ENCODE measurements at places on chromosomes 3 and 15.

GRCh38 chr15:28783873-28784272 lies 64.6 kb downstream of the GOLGA6L7 start:
- DNase-seq: no peak

DNA sequence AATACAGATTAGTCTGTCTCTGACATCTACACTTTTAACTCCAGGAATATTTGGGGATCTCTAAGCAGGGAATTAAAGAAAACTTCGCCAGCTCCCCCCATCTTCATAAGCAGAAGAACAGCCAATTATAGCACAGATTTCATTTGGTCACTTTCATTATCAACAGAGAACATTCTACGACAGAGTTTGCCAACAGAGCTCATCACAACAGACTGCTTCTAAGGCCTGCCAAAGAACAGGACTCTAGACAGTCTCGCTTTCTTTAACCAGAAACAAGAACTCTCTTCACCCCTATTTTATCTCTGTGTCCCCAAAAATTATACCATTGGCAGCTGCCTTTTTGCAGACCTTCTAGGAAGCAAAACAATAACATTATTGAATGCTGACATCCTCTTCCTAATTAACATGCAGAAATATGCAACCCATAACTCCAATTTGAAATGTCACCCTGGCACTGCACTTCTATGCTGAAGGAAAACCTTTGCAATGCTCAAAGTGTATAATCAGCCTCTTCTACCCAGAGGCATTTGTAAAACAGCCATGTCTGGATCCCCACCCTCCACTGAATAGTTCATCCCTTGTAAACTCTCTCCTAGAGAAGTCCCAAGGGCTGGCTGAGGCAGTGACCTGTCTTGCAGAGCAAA lies 552.8 kb downstream of the MAGI1 start:
- DNase-seq: no peak

DNA sequence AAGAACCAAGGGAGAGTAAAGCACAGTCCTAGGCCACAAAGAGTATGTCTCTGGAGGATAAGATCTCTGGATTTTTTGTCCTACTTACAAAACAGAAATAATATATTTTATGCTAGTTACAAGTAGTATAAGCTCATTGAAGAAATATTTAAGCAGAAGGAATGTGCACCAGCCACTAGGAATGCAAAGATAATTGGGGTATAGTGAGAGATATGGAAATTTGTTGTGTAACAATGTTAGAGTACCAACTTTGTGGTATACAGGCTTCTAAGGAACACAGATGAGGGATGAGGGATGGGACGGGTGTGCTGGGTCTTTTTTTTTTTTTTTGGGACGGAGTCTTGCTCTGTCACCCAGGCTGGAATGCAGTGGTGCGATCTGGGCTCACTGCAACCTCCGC lies 26.5 kb downstream of the AKAP13 start:
- DNase-seq: peak; percentile 59

DNA sequence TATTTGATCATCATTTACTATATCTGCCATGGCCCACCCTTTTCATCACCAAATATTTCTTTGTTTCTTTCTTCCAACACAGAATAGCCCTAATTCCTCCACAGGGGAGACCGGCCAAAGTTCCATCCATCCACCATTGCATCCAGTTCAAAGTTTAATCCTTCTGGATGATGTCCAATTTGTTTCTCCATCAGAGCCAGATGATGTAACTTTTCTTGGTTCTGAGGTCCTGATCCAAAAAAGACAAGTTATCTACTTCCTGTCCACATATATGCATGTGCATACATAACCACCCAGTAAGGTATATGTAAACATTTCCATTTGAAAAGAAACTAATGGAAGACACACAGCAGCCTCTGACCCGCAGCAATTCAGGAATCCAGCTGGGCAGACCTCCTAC lies 237.3 kb downstream of the SHOX2 start:
- no peak for DNase-seq

DNA sequence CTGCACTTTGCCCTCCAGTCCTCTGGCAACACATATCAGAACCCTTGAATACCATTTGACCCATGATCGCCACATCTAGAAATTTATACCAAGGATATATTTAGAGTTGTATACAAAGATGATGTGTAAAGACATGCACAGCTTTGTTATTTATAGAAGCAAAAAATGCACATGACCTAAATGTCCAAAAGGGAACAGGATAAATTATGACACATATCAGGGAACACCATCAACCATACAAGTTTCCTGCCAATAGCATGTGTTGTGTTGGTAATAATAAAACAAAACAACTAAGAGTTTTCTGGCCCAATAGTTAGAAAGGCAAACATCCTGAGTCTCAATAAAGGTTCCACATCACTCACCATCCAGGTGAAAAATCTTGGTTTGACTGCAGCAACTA lies 51.5 kb downstream of the AAGAB start:
- DNase-seq: no peak

DNA sequence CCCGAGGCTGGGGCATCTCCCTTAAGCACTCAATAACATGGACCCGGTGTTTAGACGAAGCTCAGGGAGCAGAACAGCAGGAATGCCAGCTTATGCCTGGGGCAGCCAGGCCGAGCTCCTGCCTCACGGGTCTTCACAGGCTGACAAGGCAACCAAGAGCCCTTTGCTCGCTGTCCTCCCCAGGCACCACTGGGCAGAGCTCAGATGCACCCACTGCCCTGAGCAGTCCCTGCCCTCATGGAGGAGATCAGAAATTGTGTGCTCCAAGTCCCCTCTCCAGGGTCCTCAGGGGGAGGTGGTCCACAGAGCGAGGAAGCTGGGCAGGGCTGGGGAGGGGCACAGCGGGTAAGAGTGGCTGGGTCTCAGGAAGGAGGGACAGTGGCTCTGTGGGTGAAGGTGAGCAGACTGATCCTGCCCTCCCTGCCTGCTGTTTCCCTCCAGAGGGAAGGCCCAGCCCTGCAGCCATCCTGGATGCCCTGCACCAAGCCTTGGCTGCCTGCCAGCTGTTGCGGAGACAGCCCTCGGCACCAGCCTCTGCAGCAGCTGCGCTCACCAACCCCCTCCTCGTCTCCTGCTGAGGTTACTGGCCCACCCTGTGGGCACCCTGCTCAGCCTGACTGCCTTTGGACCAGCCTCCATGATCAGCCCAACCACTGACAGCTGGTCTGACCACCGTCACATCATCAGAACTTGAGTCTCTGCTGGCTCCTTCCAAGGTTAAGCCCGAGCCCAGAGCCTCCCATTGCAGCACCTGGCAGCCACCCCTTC lies 21.1 kb upstream of the GP9 start:
- DNase-seq: no peak

DNA sequence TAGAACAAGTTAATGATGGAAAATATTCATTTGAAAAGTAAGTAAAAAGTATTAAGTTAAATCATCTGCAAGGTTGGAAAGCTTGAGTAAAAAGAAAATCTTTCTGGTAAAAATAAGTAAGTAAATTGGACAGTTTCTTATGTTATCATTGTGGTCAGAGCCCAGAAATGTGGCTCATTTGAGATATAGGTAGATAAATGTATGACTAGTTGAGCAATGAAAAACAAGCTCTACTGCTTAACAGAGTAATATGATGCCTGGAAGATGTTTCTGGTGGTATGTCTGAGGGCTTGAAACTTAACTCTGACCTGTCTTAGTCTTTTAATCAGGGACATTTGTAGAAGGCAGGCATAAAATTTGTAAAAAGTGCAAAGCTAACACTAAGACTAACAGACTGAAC lies 444.0 kb downstream of the MFSD1 start:
- peak; percentile 58 for DNase-seq

DNA sequence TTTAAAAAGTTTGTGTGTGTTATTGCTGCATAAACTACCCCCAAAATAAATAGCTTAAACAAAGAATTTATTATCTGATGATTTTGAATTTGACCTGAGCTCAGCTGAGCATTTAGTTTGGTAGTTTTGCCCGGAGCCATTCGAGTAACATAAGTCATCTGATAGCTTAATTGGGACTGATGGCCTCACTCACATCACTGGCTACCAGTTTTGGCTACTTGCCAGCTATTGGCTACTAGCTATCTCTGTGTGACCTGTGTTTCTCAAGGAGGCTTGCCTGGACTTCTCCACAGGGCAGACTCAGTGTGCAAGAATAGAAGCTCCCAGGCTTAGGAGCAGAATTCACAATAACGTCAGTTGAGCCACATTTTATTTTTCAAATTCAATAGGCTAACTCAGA lies 9.0 kb downstream of the CNTN3 start:
- DNase-seq: no peak

GRCh38 chr3:10116138-10116460 lies 624 bp downstream of the BRK1 start:
- DNase-seq: no peak

GRCh38 chr3:195117978-195118581 lies 152.9 kb downstream of the XXYLT1 start:
- DNase-seq: no peak

- DNase-seq: peak; percentile 73
Measured at GRCh38 chr3:122533931-122534334, 19.2 kb upstream of the KPNA1 start.

DNA sequence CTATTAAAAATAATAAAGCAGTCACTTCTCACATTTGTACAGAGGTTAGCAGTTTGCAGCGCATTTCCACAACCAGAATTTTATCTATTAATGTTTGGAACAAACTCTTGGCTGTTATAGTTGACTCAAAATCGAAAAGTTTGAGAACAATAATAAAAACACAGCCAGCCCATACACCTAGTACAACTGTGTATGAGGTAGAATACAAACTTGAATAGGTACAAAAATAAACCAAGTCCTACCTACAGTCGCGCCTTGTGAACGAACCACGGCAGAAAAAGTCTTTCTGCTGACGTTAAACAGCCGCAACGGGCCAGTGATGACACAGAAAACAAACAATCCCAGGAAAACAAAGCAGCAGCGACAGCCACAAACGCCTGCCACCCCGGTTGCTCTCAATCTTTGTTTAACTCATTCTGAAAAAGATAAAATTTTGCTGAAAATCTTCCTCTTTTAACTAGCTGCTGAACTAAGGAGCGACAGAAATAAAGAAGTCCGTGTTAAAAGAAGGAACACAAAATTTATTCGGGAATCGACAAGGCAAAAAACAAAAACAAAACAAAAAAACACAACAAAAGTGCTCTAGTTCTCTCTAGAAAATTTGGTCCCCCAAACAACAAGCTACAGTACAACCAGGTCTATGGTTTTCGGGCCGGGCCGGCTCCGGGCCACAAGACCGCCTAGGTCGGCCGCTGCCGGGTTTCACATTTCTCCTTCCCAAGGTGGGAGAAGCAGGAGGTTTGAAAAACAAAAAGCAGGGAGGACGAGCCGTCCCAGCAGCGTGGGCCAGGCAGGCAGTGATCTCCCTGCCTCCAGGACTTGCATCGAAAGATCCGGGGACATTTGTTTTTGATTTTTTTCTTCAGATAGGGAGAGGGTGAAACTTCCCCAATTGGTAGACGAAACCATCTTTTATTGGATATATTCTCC lies 2.9 kb downstream of the FOXL2 start:
- DNase-seq: no peak

DNA sequence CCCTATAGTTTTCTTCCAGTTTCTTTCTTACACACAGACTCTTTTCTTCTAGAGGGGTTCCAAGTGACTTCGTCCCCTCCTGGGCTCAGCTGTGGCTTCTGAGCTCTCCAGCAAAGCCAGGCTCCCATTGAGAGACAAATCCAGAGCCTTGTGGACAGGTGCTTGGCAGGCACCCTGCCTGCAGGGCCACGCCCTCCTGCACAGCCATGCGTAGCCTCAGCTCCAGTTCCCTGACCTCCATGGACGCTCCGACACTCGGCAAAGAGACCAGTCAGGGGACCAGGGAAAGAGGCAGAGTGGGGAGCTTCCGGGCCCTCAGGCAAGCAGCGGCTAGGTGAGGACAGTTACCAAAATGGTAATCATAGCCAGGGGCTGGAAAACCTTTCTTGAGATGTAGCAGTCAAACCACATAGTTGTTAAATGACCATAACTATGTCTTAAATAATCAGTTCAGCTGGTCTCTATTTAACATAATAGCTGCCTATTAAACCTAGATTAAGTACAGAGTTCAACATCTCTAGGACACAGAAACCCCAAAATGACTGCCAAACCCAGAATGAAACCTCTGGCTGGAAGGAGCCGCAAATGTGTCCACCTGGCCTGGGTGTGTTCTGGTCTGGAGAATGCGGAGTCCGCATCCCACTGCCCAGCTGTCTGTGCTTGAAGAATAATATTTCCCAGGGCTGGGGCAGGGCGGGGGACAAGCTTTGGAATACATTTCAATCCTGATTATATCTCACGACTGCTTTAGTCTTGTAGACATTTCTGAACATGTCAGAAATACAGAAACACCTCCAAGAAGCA lies 69.3 kb upstream of the RGMA start:
- DNase-seq: no peak

DNA sequence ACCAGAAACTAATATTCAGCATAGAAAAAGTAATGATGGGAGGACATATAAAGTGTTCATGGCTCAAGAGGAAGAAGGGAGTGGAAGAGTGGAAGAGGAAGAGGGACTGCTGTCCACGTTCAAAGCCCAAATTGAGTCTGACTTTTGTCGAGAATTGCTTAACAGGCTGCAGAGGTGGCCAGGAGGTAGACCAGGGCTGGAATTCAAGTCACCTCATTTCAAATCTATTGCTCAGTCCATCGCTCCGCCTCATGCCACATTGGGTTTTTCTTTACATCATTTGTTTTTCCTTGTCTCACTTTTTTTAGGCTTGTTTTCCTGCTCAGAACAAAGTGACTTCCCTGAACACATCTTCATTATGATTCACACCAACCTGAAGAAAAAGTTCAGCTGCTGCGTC lies 97.0 kb downstream of the RPL39L start:
- no peak for DNase-seq

- DNase-seq: no peak
Measured at GRCh38 chr3:43872901-43873300, 182.2 kb downstream of the ABHD5 start.

DNA sequence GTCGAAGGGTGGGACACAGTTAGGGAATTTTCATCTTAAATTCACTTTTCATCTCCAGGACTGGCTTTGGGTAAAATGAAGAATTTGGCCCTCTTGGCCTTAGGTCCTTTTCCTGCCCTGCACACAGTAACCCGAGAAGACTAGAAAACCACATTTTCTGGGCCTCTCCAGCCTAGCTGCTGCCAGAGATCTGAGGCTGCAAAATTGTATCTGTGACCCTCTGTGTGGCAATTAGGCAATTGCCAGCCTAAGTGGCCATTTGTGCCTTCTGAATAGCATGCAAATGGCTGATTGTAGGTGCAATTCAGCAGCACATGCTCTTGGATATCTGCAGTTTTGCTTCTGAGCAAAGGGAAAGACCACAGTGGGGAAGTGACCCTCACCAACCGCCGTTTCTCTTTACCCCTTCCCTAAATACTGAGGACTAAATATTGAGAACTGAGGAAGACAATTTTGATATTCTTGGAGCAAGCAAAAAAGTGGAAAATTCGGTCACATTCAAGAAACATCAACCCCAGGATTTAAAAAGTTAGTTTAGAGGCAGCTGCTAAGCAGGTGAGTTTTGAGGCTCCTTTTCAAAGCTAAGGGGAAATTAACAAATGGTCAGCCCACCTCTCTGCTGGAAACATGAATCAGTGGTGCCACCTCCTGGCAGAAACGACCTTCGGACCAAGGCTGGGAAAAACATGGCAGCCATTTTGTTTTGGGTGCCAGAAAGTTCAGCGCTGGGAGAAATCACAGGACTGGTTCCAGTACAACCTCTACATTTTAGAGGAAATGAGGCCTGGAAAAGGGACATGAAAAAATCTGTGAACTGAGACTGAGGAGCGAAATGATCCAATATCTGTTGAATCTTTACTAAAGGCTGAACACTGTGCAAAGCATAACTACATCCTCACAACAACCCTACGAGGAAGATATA lies 56.6 kb upstream of the PRTG start:
- peak; percentile 80 for DNase-seq

GRCh38 chr3:190513409-190514370 lies at the start of gene IL1RAP:
IL1RAP (plus strand) TSS chr3:190514085; CDS start chr3:190564290, 50,205 bp downstream.
- peak; percentile 92 for DNase-seq
